ENCODE measurements at places on chromosomes 5 and 9.

DNA sequence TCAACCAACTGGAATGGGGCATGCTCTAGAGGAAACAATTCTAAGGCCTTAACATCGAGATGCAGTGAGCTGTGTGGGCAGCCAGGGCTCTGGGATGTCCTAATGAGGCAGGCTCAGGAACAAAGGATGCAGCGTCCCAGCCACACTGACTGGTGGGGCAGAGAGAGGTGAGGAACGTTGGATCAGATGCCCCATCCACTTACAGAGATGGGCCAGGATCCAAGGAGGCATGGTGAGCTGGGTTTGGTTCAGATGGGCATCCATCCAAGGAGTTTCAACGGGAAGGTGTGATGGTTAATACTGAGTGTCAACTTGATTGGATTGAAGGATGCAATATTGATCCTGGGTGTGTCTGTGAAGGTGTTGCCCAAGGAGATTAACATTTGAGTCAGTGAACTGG, 15.5 kb upstream of the MARCHF6 start:
- DNase-seq, result no peak

DNA sequence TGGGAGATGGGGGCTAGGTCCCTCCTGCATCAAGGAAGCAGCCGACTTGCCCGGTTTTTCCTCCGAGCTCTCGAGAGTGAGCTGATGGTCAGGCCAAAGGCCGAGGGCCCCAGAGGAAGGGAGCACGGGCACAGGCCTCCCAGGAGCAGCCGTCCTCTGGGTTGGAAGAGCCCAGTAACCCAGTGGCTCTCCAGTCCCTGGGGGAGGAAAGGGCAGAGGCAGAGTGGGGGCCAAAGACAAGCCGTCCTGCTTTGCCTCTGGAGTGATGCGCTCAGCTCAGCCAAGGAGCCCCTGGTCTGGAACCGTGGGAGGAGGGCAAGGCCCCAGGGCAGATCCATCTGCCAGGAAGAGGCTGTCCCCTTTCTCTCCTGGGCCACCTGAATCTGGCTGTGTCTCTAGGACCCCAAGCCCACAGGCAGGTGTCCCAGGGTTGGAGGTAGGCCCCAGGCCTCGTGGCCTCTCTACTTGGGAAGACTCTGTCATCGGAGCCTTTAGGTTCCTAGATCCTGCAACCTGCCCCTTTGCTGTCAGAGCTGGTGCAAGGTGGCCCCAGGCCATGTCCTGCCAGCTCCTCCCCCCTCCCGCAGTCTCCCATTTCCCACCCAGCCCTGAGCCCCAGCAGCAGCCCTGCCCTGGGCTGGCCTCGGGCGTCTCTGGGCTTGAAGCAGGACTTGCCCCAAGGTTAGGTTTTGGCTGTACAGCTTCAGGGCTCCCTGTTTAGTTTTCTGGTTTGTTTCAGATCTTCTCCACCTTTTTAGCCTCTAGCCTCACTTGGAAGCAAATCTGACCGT, 224.1 kb downstream of the CACNA1B start:
- DNase-seq, result no peak

DNA sequence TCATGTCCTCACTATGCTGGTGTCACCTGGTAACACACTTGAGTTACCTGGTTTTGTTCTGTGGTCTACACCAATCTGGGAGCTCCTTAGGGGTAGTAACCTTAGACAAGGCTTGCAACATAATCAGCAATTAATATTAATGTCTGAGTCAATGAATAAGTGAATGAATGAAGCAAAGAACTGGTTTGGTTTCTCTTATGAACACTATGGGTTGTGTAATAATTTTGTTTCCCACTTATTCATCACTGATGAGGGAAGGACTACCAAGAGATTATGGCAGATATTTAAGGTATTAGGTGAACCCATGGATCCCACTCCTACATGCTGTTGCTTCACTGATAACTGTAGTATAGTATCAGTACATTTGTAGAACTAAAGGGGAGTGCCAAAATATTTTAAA, 116.0 kb downstream of the SLC12A2 start:
- no peak for DNase-seq

DNA sequence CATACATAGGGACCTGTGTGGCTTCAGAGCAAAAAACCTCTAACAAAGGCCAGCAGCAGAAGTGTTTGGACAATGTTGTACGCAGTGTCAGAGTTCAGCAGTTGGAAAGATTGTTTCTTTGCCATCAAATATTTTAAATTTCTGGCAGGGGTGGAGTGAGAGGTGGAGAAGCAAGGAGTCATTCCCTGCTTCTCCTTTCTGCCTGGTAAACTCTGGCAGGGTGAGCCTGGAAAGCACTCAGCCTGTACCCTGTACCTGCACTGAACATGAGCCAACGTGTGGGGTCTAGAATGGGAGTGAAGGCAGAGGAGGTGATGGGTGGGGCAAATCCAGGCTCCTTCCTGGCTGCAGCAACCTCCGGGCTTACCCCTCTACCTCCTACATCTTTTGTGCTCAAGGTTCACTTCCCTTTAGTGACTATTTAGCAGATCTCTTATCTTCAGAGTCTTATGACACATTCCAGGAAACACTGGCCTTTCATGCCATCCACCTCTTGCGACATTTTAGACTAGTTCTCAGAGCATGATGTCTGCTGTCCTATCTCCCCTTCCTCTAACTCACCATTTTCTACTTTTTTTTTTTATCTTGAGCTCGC, 445.0 kb upstream of the PIK3R1 start:
- no peak for DNase-seq

DNA sequence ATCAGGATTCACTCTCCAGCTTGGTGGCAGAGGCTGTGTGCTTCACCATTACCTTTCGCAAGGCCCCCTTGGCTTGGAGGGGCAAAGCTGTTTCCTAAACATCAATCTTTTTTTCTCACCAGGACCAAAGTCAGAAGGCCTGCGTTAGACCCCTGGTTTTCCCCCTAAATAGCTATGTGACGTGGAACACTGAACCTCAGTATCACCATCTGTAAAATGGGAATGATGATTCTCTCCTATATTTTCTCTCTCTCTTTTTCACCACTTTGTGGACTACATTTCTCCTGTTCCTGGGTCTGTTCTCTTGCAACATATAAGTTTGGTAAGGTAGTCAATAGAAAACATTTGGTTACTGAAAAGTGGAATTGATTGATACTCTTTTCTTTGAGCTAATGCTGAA, 50.5 kb downstream of the DAPK1 start:
- no peak for DNase-seq

DNA sequence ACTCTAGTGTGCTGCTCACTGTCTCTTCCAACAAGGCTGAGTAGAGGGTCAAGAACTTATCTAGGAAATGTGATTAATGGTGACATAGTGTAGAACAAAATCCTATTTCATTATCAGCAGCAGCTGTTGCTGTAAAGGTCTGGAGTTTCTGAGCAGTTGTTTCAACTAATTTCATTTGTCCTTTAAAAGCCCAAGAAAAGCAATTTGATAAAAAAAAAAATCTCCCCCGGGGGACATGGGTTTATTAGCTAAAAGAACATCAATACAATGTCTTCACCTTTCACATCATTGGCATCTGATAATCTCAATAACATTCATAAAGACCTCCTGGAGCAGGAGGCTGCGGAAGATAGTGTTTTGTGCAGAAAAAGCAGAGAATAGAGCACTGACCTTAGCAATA, 468.1 kb downstream of the KCTD16 start:
- DNase-seq, result no peak

GRCh38 chr5:149799965-149800516, 69.9 kb downstream of the PPARGC1B start:
- no peak for DNase-seq

DNA sequence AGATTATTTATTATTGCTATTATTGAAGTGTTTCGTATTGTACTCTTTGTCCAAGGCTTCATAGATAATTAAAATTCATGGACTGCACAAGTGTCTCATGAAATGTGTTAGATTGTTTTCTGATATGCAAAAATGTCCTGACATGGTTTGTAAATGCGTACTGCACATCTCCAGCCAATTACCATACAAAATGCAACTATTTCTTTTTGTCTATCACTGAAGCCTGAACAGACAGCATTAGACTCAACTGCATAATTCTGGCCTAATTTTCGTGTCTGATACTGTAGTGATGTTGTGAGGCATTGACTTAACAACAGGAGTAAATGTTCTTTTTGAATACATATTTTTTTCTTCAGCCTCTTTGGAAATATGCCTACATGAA, 498.2 kb upstream of the CD180 start:
- no peak for DNase-seq

DNA sequence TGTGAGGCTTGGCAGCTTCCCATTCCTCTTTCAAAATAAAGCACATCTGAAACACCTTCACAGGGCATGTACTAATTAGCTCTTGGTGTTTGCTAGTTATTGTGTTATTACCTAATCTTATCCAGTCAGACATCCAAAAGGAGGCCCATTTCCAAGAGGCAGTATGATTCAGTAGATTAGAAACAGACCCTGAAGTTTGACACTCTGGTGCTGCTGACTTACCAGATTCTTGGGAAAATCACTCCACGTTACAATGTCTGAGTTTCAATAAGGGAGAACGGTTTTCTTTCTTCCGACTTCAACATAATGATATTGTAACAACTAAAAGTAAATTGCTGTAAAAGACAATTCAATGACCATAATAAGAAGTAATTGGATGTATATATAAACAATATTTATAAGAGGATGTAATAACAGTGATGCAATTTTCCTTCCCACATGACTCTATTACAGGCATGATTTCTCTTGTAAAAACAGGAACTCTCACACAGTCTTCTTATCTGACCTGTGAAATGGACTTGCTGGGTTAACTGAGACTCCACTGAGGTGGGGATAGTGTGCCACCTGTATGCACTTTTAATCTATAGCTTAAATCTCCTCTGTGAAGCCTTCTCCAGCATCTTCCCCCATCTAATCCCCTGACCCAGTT, 181.3 kb upstream of the ELL2 start:
- DNase-seq, result no peak

GRCh38 chr5:142280066-142281007, 44.5 kb downstream of the SPRY4 start:
- DNase-seq, result no peak

GRCh38 chr5:86570427-86571083, 47.2 kb upstream of the COX7C start:
- DNase-seq, result no peak

GRCh38 chr9:642014-642413, 199.5 kb upstream of the DMRT1 start:
- no peak for DNase-seq

DNA sequence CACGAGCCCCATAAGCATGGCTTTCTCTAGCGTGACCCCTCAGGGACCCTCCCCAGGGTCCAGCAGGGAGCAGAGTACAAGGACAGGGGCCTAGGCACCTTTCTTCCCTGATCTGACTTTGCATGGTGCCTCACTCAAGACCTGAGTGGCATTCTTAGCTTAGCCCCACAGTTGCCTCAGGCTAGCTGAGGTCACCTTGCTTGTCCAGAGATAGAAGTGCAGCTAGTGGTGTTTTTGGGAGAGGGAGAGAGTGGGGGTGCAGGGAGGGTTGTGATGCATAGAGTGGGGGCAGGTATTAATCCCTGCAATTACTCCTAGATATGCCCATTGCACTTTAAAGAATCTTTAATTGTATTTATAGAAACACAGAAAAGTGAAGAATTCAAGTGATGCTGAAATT, 8.4 kb upstream of the TRIO start:
- DNase-seq, result no peak

DNA sequence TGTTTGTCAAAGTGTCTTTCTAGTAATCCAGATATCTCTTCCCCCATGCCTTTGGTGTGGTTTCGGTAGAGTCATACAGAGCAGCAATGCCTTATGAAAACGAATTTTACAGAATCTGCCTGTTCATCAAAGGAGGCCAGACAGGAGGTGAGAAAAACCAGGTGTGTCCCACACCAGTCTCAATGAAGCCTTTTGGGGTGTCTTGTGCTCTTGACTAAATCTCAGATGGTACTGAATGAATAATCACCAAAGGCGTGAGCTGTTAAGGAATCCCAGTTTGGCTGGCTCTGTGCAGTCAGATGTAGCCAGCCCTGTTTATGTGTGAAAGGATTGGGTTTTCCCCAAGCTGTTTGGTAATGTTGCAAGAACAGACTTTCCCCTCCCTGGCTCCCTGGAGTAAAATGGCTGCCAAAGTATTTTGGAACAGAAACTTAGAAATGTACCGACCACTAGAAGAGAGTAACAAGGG, 70.8 kb upstream of the CDKN2B start:
- peak; percentile 7 for DNase-seq

GRCh38 chr5:74199436-74200210, 440.9 kb downstream of the ENC1 start:
- no peak for DNase-seq

DNA sequence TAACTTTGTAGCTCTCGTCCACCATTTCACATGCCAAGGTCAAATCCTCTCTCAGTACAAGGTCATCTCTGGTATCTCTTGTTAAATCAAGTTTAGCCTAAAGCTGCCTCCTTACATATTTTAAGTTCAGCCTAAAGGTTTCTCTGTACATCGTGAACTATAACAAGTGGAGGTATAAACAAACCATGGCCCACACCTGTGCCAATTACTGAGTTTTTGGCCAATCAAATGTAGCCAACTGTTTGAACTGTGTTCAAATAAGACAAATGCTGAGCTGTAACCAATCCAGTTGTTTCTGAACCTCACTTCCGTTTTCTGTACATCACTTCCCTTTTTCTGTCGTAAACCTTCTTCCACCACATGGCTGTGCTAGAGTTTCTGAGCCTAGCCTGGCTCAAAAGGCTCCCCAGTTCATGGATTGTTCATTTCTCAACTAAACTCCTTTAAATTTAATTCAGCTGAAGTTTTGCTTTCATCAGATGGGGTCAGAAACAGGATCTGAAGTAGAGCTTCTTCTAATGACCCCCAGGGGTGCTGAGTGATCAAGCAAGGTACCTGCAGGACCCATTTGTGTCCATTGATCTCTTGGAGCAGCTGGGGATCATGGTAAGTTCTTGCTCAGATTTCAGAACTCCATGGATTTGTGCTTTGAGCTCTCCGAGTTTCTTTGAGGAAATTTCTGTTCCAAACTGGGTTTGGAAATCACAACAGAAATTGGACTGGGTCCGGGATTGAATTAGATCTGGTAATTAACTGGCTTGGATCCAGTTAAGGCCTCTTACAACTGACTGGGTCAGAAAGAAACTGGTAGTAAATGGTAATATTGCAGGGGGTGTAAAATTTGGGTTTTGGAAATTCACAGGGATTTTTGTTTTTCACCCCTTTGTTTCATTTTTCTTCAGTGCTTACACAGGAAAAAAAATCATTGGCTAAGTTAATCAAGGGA, 11.0 kb upstream of the NANS start:
- DNase-seq, result no peak

DNA sequence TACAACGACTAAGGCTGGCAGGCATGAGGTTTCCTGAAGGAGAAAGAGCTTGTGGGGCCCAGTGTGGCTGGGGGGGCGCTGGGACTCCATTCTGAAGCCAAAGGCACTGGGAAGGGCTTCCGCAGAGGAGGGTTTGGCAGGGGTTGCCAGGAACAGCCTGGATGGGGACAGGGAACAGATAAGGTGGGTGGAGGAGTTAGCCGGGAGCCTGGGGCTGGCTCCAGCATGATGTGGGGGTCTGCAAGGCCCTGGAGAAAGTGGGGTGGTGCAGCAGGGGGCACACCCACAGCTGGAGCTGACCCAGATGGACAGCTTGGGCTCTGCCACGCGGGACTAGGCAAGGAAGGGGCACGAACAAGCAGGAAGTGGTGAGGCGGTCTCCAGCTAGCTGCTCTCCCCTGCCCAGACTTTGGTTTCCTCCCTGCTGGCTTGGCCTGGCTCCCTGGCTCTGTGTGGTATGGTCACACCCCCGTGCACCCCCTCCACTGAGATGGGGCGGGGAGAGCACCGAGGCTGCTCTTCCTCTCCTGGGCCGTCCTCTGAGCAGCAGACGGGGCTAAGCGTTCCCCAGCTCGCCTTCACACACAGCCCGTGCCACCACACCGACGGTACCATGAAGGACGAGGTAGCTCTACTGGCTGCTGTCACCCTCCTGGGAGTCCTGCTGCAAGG, at the start of gene LTC4S:
TSS of gene LTC4S (plus strand) at position 519 of the 672 bp plus-strand sequence. CDS start at position 614, 95 bp downstream.
- peak; percentile 40 for DNase-seq

Measured in anterior cingulate cortex (tissue), 58 donors.